ENCODE measurements at places on chromosomes 1 and 21. TPM values are rescaled to one million over a fixed set of nuclear protein-coding genes. Genes with fewer than 3 reads are reported as not detected.

Gene SGIP1
- total RNA-seq: 3.7 TPM

Gene CTSS
- total RNA-seq: 1.1 TPM

GRCh38 chr1:100799954-100800612 is 80.5 kb downstream of the VCAM1 start:
- DNase-seq: no peak

Gene TBX15
- not detected for total RNA-seq

DNA sequence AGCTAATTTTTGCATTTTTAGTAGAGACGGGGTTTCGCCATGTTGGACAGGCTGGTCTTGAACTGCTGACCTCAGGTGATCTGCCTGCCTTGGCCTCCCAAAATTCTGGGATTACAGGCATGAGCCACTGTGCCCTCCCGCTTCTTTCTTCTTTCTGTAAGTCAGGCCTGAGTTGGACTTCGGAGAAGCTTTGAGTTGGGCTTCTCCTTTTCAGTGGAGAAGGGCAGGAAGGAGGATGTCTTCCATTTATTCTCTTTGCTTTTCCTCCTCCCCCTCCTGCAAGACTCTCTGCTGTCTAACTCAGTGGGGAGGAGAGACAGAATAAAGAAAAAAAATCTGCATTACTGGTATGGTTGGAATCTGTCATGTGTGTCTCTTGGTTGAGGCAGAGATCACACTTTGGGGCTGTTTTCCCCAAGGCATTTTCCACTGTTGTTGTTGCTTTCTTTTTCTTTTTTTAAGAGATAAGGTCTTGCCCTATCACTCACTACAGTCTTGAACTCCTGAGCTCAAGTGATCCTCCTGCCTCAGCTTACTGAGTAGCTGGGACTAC is 13.2 kb upstream of the DEGS1 start:
- DNase-seq: no peak

Gene CLCNKB
- total RNA-seq: 0.22 TPM

DNA sequence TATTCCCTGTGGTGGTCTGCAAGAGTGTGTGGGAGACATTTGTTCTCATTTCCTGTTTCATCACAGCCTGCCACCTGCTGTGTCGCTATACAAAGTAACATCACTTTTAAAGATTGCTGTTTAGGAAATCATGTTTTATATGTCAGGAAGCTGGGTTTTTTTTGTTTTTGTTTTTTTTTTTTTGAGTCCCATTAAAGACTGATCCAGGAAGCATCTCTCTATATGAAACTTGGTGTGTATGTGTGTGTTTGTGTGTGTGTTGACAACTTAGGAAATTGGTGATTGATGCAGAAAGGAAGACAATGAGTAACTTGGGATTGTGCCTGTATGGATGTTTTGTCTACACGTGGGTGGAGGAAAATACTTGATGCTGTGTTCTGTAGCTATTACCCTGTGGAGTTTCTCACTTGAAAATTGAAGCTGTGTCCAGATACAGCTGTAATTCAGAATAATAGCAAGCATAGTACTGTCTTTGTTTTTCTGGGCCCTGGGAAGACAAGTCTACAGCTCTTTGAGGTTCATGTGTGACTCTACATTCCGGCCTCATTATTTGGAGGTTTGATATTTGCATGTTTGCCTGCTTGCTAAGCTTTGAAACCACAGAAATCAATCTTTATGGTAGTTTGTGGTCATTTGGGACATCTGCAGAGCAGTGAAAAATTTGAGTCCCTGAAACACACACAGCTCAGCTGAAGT is 47.9 kb downstream of the LAMC1 start:
- DNase-seq: no peak

- DNase-seq: peak; percentile 82
Measured at GRCh38 chr1:112716133-112716720, 1.1 kb upstream of the PPM1J start.

Gene OR2T3
- not detected for total RNA-seq

GRCh38 chr1:170494369-170494768 is 37.6 kb upstream of the GORAB start:
- no peak for DNase-seq

Gene FMN2
- total RNA-seq: 7.5 TPM

DNA sequence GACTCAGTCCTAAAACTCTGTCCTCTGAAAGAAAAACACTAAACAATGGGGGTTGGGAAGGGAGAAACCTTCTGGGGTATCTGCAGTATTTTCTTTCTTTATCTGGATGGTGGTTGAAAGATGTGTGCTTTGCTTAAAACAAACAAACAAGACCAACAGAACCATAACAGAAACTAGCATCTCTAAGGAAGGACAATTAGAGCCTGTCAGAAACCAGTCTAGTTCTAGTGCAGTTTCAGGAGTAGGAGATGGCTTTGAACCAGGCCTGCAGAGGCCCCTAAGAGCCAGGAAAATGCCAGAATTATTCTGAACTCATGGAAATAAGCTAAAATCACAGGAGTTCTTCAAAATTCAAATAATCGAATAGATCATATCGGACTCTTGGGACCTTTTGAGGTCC is 18.5 kb downstream of the ILDR2 start:
- DNase-seq: no peak

Gene GUCA2B
- not detected for total RNA-seq

- DNase-seq: no peak
Measured at GRCh38 chr21:14056771-14057191, 154.0 kb downstream of the LIPI start.

DNA sequence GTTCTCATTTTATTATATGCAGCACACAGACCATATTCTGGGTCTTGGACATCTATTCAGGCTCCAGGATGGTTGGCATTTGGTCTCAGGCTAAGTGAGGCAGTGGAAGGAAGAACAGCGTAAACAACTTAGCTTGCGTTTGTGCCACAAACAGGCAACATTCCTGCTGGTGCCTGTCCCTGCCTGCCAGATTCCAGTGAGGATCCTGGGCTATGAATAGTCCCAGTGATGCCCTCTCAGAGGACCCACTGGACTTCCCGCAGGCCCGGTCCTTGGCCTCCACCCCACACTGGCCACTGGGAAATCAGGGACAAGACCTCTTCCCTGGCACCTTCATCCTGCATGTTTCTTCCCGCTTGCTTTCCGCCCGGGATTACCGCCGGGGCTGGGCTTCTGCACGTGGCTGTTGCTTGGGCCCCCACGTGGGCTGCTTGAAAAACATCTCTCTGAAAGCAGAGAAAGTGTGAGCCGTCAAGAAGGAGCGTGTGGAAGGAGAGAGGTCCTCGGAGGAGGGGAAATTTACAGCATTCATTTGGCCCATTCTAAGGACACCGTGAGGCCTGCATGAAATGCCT is 145.1 kb upstream of the WNT4 start:
- DNase-seq: no peak

- DNase-seq: no peak
Measured at GRCh38 chr1:11485191-11485590, 6.2 kb downstream of the DISP3 start.

GRCh38 chr1:92759361-92759760 is 25.5 kb downstream of the EVI5 start:
- no peak for DNase-seq

GRCh38 chr21:39209334-39209688 is 26.1 kb upstream of the PSMG1 start:
- no peak for DNase-seq

DNA sequence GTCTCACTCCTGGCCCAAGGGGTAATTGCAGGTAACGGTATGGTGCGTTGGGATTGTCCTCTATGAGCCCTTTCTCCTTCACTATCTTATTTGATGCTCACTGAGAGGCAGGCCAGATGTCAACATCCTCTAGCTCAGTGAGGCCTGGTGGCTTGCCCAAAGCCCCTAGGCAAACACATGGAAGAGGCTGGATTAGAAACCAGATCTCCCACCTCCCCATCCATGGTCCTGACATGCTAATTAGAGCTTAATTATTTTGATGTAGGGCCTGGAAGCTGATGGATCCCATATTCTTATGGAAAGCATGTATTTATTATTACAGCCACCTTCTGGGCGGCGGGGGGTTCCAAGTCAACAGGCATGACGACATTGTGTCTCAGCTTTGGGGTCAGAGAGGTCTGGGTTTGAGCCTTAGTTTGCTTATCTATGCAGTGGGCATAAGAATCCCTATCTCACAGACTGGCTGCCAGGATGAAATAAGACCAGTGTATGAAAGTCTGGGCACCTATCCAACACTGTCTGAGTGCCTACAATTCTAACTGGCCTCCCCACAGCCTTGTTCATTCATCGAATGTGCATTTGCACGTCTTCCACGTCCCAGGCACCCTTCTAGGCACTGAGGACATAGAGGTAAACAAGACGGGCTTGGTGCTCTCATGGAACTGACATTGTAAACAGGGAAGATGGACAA is 6.2 kb downstream of the SMPDL3B start:
- DNase-seq: no peak

GRCh38 chr1:45123358-45123757 is 83.0 kb downstream of the ZSWIM5 start:
- DNase-seq: no peak

DNA sequence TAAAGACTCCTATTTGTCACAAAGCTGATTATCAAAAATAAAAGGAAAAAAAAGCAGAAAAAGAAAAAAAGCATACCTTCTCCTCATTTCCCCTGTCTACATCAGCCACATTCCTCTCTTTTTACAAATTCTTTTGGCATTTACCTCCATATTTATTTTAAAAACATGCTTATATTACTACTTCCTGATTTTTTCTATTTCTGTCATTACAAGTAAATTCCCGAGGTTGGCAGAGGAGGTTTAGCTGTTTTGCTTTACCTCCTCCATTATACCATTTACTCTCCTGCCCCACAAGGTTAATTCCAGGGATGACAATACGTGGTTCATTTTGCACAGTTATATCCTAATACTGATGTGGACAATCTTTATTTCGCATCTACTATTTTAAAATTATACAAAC is 26.3 kb upstream of the CD34 start:
- no peak for DNase-seq

GRCh38 chr1:15409388-15410222 is at the start of gene EFHD2:
TSS of gene EFHD2 (plus strand) at chr1:15409888. CDS start at chr1:15409972, 84 bp downstream.
- DNase-seq: peak; percentile 89

DNA sequence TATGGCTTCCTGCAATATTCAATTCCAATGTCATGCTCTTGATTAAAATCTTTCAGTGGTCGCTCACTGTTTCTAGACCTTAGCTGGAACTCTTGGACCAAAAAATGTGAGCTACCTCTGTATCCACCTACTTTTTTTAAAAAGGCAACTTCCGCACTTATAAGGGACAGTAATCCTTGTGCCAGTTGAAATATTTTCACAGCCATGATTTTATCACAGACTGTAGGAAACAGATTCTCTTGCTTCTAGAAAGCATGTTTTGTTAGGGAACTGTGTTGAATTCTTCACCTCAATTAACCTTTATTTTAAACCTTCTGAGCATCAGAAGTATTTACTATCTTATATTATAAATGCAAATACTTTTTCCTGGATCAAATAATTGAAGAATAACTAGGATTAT is 296.0 kb upstream of the ST6GALNAC5 start:
- no peak for DNase-seq

DNA sequence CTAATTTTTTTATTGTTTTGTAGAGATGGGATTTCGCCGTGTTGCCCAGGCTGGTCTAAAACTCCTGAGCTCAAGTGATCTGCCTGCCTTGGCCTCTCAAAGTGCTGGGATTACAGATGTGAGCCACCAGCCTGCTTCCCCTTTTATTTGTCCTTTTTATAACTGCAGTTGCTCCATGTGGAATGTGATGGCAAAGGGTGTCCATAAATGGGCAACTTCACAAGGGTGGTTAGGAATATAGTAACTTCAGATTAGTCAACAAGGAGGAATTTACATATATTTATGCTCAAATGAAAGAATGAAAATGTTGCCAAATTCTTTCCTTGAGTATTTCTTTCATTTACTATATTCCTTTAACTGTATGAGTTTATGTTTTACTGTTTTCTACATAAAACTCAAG is 182.9 kb downstream of the BACH1 start:
- no peak for DNase-seq

GRCh38 chr1:113094506-113094905 is 21.5 kb downstream of the LRIG2 start:
- DNase-seq: no peak

DNA sequence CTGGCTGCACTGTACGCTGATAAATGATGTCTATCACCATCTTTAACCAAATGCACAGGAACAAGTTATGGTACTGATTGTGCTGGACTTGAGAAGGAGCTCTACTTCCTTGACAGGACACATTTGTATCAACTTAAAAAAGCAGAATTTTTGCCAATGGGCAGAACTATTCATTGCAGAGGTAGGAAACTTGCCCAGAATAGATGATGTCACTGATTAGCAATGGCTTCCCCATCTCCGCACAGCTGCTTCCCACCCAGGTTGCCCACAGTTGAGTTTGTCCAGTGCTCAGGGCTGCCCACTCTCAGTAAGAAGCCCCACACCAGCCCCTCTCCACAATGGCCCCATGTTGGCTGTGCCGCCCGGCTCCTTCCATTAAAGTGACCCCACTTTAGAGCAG is 33.4 kb downstream of the CAPN2 start:
- DNase-seq: no peak

GRCh38 chr1:27397749-27398148 is 5.3 kb downstream of the GPR3 start:
- DNase-seq: no peak

GRCh38 chr1:152525080-152525641 is 10.9 kb downstream of the CRCT1 start:
- no peak for DNase-seq

Gene SAMSN1
- total RNA-seq: not detected

Gene PCP4
- total RNA-seq: not detected

- DNase-seq: no peak
Measured at GRCh38 chr1:48242141-48242736, 19.7 kb downstream of the SLC5A9 start.

GRCh38 chr1:147292012-147292411 is 49.5 kb downstream of the CHD1L start:
- no peak for DNase-seq

Gene ZNF362
- total RNA-seq: 1.1 TPM

Gene BSND
- not detected for total RNA-seq

GRCh38 chr1:4018466-4019146 is 118.5 kb upstream of the C1orf174 start:
- DNase-seq: no peak

DNA sequence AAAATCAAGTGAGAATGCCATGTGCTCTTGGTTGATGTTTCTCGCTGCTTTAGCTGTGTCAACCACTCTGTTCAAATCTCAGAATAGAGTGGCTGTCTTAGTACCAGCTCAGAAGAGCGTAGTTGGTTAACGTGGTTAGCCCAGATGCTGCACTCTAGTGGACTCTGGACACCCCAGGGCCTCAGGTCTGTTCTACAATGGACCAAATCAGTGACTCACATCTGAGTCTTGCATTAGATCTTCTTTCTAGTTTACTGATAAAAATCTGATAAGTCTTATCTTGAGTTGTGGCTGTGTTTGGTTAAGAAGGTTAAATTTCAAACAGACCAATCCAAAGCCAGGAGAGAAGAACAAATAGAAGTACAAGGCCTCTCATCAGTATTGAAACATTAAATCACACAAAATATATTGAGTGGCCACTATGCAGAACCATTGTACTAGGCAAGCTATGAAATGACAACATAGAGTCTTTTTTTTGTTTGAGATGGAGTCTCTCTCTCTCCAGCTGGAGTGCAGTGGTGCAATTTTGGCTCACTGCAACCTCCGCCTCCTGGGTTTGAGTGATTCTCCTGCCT is 104.1 kb downstream of the NR5A2 start:
- no peak for DNase-seq

Data from NCI-H460 (cell line).